ENCODE measurements at places on chromosomes 6 and 20. TPM values are rescaled to one million over a fixed set of nuclear protein-coding genes. Genes with fewer than 3 reads are reported as not detected.

DNA sequence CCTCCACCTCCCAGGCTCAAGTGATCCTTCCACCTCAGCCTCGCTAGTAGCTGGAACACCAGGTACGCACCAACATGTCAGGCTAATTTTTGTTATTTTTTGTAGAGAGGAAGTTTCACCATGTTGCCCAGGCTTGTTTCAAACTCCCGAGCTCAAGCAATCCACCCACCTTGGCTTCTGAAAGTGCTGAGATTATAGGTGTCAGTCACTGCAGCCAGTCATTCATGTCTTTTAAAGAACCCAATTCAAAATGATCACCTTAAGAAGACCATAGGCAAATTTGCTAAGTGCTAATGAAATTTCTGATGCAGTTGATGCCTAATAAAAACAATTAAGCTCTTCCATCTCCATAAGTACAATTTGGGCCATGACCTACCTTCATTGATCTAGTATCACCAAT, 2.6 kb upstream of the VNN2 start:
- no peaks in the 10 kb centered on the region for H3K36me3 ChIP-seq
- DNase-seq: no peak
- peaks cover 37% of the 10 kb centered on the region for H3K4me1 ChIP-seq
- no peak overlapping the region for H3K27ac ChIP-seq
- H3K4me3 ChIP-seq: no peak overlapping the region

- H3K4me1 ChIP-seq: peaks cover 53% of the 10 kb centered on the region
- no peaks in the 10 kb centered on the region for H3K36me3 ChIP-seq
- no peak overlapping the region for H3K4me3 ChIP-seq
- H3K27ac ChIP-seq: no peak overlapping the region
- DNase-seq: peak; percentile 79
- H3K27me3 ChIP-seq: no peaks in the 10 kb centered on the region
Observed at GRCh38 chr6:33589731-33590530, 9.9 kb upstream of the BAK1 start.

The OR2H1 gene
- not detected for total RNA-seq

- DNase-seq: no peak
- no peaks in the 10 kb centered on the region for H3K36me3 ChIP-seq
- no peaks in the 10 kb centered on the region for H3K4me1 ChIP-seq
- H3K27me3 ChIP-seq: no peaks in the 10 kb centered on the region
- no peak overlapping the region for H3K4me3 ChIP-seq
Observed at GRCh38 chr6:105805501-105806023, 280.6 kb upstream of the PRDM1 start.

- no peaks in the 10 kb centered on the region for H3K36me3 ChIP-seq
- no peaks in the 10 kb centered on the region for H3K27me3 ChIP-seq
- DNase-seq: peak; percentile 70
- H3K4me1 ChIP-seq: peaks cover 19% of the 10 kb centered on the region
- H3K27ac ChIP-seq: peak overlapping the region; percentile 3
- H3K4me3 ChIP-seq: no peak overlapping the region
Observed at GRCh38 chr6:138455746-138456400, 43.4 kb downstream of the NHSL1 start.

The C20orf144 gene
- 0.27 TPM for total RNA-seq

The CLVS2 gene
- total RNA-seq: not detected

DNA sequence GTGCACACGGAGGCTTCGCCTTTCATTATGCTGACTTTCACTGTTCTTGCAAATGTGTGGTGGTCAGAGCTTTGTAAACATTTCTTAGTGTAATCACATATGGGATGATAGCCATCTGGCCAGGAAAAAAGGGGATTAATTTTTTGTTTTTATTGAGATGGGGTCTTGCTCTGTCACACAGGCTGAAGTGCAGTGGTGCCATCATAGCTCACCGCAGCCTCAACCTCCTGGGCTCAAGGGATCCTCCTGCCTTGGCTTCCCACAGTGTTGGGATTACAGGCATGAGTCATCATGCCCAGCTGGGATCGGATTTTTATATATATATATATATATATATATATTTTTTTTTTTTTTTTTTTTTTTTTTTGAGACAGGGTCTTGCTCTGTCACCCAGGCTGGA, 11.0 kb upstream of the TIAM2 start:
- H3K27ac ChIP-seq: no peak overlapping the region
- no peak overlapping the region for H3K4me3 ChIP-seq
- peaks cover 3% of the 10 kb centered on the region for H3K4me1 ChIP-seq
- no peak for DNase-seq
- no peaks in the 10 kb centered on the region for H3K27me3 ChIP-seq

The TCF15 gene
- total RNA-seq: not detected

- H3K27me3 ChIP-seq: no peaks in the 10 kb centered on the region
- peaks cover 12% of the 10 kb centered on the region for H3K36me3 ChIP-seq
- H3K4me3 ChIP-seq: no peak overlapping the region
- DNase-seq: no peak
- H3K4me1 ChIP-seq: peaks cover 8% of the 10 kb centered on the region
Observed at GRCh38 chr20:63964412-63964811, 5.3 kb downstream of the ZNF512B start.

DNA sequence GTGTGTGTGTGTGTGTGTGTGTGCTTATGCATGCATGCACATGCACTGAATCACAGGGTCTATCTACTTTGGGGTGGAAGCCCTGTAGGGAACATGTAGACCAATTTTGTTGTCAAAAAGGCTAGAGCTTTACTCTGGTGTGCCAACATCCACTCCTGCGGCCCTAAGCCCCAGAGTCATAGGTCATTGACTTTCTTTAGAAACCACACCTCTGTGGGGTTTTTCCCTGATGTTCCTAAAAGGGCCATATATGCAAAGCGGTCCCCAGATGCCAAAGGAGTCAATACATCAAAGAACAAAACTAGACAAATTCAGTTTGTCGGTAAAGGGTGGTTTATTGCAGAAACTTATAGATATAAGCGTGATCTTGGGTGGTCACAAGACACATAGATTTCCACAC, 29.8 kb upstream of the SLC2A12 start:
- H3K4me1 ChIP-seq: peaks cover 39% of the 10 kb centered on the region
- H3K36me3 ChIP-seq: no peaks in the 10 kb centered on the region
- peak; percentile 38 for DNase-seq
- H3K27ac ChIP-seq: no peak overlapping the region
- H3K4me3 ChIP-seq: no peak overlapping the region

DNA sequence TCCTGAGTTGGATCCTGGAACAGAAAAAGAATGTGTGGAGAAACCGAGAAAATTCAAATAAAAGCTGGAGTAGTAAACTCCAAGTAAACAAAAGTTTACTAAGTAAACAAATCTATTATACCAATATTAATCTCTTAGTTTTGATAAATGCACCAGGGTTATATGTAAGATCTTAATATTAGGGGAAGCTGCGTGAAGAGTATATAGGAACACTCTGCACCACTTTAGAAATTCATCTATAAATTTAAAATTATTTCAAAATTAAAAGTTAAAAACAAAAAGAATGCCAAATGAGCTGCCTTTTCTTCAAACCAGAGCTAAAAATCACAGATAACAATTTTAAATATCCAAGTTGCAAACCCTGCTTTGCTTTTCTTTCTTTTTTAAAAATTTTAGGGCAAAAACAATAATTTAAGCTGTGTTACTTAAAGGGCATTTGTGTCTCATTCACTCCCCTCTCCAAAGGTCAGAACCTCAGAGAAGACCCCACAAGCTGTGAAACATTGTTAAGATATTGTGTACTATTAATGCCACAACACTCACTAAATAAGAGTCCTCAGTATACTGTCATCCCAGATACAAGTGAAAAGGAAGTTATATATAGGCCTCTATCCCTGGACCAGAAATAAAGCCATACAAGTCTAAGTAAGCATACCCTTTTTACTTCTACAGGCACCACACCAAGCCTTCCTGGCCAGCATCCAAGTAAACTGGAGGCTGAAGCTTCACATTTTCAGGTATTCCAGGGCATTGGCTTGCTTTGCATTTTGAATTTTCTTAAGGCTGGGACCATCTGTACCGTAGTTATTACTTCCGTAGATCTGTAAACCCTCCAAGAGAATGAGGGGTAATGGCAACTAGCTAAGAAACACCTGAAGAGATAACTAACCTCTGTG, 7.0 kb downstream of the DNAAF9 start:
- no peak overlapping the region for H3K4me3 ChIP-seq
- H3K27me3 ChIP-seq: no peaks in the 10 kb centered on the region
- no peak overlapping the region for H3K27ac ChIP-seq
- no peaks in the 10 kb centered on the region for H3K36me3 ChIP-seq
- H3K4me1 ChIP-seq: no peaks in the 10 kb centered on the region

DNA sequence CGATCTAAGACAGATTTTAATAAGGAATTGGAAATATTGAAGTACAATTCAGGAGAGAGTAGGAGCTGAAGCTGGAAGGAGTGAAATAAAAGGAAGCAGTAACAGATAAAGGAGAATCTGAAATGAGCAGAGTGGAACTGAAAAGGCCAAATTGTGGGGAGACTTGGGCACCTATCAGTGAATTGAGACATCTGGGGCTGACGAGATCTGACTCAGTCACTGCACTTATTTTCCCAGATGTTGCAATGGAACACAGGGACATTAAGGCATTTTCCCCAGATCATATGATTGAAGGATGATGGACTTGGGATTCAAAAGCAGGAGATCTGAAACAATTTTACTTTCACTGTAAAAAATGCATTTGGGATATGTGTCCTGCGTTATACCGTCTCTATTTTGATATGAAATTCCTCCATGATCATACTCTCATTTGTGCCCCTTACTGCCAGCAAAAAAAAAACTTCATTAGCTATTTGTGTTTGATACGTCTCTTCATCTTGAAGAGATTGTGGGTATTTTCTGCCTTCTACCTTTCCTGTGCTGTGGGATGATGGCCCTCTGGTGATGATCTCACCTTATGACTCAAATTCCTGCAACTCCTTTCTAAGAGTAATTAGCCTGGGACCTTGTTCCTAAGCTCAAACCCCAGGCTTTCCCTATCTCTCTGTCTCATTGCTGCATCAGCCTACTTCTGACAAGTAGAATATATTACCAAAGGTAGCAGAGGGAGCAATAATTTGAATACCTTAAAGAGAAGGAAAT, 278.5 kb upstream of the MAN1A1 start:
- no peaks in the 10 kb centered on the region for H3K4me1 ChIP-seq
- no peak overlapping the region for H3K4me3 ChIP-seq
- no peak for DNase-seq
- H3K27me3 ChIP-seq: no peaks in the 10 kb centered on the region

DNA sequence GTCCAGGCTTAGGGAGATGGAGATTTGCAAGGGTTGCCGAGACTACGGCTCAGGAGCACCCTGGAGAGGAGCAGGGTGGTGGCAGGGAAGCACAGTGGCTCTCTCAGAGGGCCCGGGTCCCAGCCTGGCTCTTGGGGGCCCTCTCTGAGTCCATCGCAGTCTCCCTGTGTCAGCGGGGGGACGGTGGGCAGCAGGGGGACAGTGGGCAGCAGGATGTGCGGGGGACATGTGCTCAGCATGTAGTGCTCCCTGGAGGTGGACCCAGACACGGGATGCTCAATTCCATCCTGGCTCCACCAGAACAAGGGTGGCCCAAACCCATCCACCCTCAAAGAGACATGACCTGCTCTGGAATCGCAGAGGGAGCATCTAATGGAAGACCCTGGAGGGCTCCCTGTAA, 43.0 kb upstream of the ZBP1 start:
- H3K27ac ChIP-seq: no peak overlapping the region
- H3K27me3 ChIP-seq: no peaks in the 10 kb centered on the region
- peaks cover 3% of the 10 kb centered on the region for H3K36me3 ChIP-seq
- peaks cover 11% of the 10 kb centered on the region for H3K4me1 ChIP-seq
- H3K4me3 ChIP-seq: no peak overlapping the region

The TGM3 gene
- not detected for total RNA-seq

The SLC32A1 gene
- total RNA-seq: not detected
